B cell (primary cell): ENCODE measurements at places on chromosomes 5 and 9.
A peak's percentile ranks its signal among the peaks of the same experiment; 100 is the strongest.

- no peaks in the 10 kb centered on the region for H3K36me3 ChIP-seq
- H3K27ac ChIP-seq, result no peak overlapping the region
- peaks cover 19% of the 10 kb centered on the region for H3K27me3 ChIP-seq
- no peak overlapping the region for H3K4me3 ChIP-seq
Observed at GRCh38 chr9:17906841-17907778, 328.2 kb downstream of the SH3GL2 start.

- H3K4me3 ChIP-seq, result no peak overlapping the region
- DNase-seq, result no peak
- H3K27ac ChIP-seq, result no peak overlapping the region
- no peaks in the 10 kb centered on the region for H3K36me3 ChIP-seq
Observed at GRCh38 chr5:64110222-64110621, 55.4 kb upstream of the RNF180 start.

GRCh38 chr5:139806111-139806510 is 10.5 kb downstream of the PSD2 start:
- H3K27me3 ChIP-seq, result no peaks in the 10 kb centered on the region
- no peaks in the 10 kb centered on the region for H3K36me3 ChIP-seq
- no peak overlapping the region for H3K27ac ChIP-seq

DNA sequence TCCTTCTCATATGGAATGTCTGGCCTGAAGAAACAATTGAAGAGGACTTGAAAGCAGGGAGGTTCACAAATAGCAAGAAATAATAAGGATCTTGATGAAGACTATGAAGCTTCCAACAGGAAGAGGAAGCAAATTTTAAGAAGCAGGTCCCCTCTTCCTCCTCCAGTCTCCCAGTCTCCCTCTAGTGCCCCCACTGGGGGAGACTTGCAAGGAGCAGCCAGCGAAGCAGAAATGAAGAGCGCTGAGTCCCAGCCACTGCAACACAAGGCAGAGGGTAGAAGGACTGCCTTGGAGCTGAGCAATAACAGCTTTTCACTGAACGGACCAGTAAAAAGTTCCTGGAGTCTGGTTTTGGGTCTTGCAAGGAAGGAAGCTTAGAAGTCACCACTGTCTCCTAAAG is 32.6 kb upstream of the ACO1 start:
- H3K27me3 ChIP-seq, result no peaks in the 10 kb centered on the region
- H3K36me3 ChIP-seq, result no peaks in the 10 kb centered on the region
- H3K27ac ChIP-seq, result no peak overlapping the region
- no peak for DNase-seq
- H3K4me1 ChIP-seq, result no peaks in the 10 kb centered on the region
- no peak overlapping the region for H3K4me3 ChIP-seq

DNA sequence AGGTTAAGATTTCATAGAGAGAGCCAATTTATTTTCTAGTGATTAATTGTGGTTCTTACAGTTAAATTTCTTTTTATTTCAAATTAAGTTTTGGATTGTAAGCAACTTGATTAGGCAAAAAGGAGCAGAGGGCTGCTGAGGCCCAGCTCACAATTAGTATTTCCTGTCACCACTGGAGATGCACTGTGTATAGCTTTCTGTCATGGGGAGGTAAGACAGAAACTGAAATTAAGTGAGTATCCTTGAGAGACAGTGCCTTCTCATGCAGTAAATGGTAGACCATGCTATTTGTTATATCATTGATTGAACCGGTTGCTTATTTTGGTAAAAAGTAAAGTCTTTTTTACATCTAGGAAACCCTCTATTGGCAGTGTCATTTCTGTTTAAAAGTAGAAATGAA is 190.7 kb downstream of the CCDC171 start:
- no peaks in the 10 kb centered on the region for H3K27me3 ChIP-seq
- H3K36me3 ChIP-seq, result no peaks in the 10 kb centered on the region
- no peaks in the 10 kb centered on the region for H3K4me1 ChIP-seq
- H3K4me3 ChIP-seq, result no peak overlapping the region

DNA sequence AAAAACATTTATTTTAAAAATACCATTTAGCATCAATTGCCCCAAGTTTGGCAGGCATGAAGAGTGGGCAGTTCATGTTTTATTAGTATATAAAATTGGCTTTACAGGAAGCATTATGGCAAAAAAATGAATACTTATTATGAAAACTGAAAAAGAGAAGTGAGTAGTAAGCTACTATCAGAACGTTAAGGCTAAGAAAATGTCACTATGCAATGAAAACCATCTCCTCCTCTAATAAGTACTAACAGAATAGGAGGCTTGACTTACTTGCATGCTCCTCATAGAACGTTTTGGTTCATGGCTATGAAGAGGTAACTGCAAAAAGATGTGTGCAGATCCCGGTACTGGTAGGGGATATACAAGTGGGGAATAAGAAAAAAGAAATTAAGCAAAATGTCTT is 23.6 kb downstream of the TICAM2 start:
- H3K27me3 ChIP-seq, result no peaks in the 10 kb centered on the region
- no peaks in the 10 kb centered on the region for H3K36me3 ChIP-seq
- peaks cover 19% of the 10 kb centered on the region for H3K4me1 ChIP-seq
- no peak overlapping the region for H3K27ac ChIP-seq
- no peak overlapping the region for H3K4me3 ChIP-seq

DNA sequence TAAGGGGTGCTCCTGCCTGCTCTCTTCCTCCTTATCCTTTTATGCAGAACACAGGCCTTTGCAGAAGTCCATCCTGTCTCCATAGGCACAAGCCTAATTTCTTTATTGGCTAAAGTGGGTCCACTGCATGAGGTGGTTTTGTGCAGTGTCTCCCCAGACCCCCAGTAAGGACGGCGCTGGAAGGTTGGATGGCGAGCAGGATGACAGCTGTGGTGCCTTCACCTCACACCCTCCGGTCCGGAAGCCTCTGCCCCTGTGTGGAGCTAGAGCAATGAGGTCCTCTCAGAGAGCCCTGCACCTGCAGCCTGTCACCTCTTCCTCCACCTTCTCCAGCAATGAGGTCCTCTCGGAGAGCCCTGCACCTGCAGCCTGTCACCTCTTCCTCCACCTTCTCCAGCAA is 393.7 kb upstream of the IRX1 start:
- no peak overlapping the region for H3K27ac ChIP-seq
- H3K27me3 ChIP-seq, result no peaks in the 10 kb centered on the region
- DNase-seq, result no peak
- no peak overlapping the region for H3K4me3 ChIP-seq
- H3K36me3 ChIP-seq, result no peaks in the 10 kb centered on the region

DNA sequence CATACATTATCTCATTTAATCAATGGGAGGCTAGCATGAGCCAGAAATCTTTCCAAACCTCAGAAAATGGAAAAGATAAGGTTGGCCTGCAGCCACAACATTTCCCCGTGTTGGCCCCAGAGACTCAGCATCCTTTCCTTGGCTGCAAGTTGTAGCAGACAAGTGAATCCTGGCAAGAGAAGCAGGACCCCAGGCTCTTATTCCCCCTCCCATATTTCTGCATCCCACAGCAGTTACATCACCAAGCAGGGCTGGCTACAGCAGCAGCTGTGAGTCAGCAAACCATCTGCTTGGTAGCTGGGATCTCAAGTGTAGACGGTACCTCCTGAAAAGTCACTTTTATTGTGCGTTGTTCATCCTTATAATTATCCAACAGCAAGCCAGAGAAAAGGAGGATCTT is 212.4 kb downstream of the GNA14 start:
- no peak for DNase-seq
- no peaks in the 10 kb centered on the region for H3K36me3 ChIP-seq
- no peak overlapping the region for H3K27ac ChIP-seq
- H3K27me3 ChIP-seq, result no peaks in the 10 kb centered on the region
- H3K4me3 ChIP-seq, result no peak overlapping the region
- no peaks in the 10 kb centered on the region for H3K4me1 ChIP-seq

DNA sequence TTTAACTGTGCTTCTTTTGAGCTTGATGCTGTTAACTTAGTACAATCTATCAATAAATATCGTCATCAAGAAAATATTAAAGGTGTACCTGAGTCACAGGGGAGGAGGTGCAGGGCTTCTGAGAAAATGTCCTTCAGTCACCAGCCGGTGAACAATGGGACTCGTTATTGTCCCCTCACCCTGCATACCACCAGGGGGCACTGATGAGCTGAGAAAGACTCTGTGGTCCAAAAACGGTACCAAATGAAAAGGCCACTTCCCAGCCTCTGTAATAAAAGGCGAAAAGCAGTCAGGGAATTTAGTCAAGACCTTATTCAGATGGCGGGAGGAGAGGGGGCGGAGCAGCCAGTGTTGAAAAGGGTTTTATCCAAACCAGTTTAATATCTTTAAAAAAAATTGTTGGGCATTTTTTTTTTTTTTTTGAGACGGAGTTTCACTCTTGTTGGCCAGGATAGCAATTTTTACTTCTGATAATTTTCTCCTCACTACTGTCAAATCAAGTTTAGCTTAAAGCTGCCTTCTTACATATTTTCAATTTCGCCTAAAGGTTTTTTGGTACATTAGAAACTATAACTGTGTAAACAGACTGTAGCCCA is 271.9 kb upstream of the ADAMTS16 start:
- H3K27ac ChIP-seq, result no peak overlapping the region
- H3K36me3 ChIP-seq, result no peaks in the 10 kb centered on the region
- H3K4me1 ChIP-seq, result no peaks in the 10 kb centered on the region
- H3K27me3 ChIP-seq, result no peaks in the 10 kb centered on the region
- no peak overlapping the region for H3K4me3 ChIP-seq

- H3K36me3 ChIP-seq, result no peaks in the 10 kb centered on the region
- H3K4me3 ChIP-seq, result no peak overlapping the region
- no peaks in the 10 kb centered on the region for H3K27me3 ChIP-seq
- H3K4me1 ChIP-seq, result peaks cover 16% of the 10 kb centered on the region
Observed at GRCh38 chr9:85647571-85647970, 94.2 kb downstream of the AGTPBP1 start.

DNA sequence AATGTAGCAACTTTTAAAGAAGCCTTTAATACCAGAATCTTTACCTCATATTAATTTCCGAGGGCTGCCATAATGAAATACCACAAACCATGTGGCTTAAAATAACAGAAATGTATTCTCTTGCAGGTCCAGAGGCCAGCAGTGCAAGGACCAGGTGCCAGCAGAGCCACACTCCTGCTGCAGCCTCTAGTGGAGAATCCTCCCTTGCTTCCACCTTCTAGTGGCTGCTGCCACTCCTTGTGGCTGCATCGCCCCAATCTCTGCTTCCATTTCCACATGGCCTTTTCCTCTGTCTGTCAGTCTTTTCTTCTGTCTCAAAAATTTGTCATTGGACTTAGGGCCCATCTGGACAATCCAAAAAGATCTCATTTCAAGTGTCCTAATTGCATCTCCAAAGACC is 401.5 kb downstream of the EFNA5 start:
- no peak for DNase-seq
- H3K4me3 ChIP-seq, result no peak overlapping the region
- H3K4me1 ChIP-seq, result peaks cover 6% of the 10 kb centered on the region
- peaks cover 12% of the 10 kb centered on the region for H3K27me3 ChIP-seq
- no peaks in the 10 kb centered on the region for H3K36me3 ChIP-seq
- no peak overlapping the region for H3K27ac ChIP-seq

GRCh38 chr9:128689820-128690683 is 1.0 kb downstream of the SET start:
- peaks cover 41% of the 10 kb centered on the region for H3K4me1 ChIP-seq
- peak; percentile 74 for DNase-seq
- no peaks in the 10 kb centered on the region for H3K27me3 ChIP-seq

- no peaks in the 10 kb centered on the region for H3K27me3 ChIP-seq
- no peak for DNase-seq
- H3K4me3 ChIP-seq, result peak overlapping the region; percentile 96
- no peak overlapping the region for H3K27ac ChIP-seq
- no peaks in the 10 kb centered on the region for H3K36me3 ChIP-seq
Observed at GRCh38 chr9:15553528-15553898, 670 bp downstream of the CCDC171 start.

DNA sequence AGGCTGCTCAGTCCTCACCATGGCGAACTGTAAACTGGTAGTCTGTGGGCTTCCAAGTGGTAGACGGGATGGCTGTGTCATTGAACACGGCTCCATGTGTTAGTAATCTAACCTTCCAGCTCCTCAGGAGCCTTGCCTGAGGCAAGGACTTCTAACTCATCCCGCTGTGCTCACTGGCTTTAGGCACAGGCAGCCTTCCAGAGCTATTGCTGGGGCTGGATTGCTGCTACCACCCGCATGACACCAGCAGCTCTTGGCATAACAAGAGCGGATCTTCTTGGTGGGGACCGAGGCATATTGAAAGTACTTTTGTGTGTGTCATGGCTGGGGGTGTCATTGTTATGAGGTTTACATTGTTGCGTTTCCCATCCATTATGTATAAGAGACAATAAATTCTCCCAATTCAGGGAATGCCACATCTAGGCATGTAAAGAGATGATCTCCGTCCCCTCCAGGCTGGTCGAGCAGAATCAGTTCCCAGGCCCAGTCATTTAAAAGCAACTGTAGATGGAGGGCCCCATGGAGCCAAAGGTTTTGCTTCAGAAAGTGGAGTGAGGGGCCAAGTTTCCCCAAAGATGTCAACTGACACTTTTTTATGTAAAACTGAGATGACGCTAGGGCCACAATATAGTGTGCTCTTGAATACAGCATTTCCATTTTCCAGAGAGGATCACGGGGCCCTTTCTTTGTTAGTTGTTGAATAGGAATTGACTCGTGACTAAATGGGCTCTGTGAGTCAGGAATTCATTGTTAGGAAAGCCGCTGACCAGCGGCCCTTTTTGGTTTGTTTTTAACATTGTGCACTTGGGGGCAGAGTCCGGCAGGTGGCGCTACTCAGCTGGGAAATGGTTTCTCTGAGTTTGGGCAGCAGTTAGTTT is 759.5 kb downstream of the TAF11L14 start:
- H3K4me1 ChIP-seq, result no peaks in the 10 kb centered on the region
- H3K36me3 ChIP-seq, result no peaks in the 10 kb centered on the region
- DNase-seq, result peak; percentile 47
- no peaks in the 10 kb centered on the region for H3K27me3 ChIP-seq
- no peak overlapping the region for H3K4me3 ChIP-seq

DNA sequence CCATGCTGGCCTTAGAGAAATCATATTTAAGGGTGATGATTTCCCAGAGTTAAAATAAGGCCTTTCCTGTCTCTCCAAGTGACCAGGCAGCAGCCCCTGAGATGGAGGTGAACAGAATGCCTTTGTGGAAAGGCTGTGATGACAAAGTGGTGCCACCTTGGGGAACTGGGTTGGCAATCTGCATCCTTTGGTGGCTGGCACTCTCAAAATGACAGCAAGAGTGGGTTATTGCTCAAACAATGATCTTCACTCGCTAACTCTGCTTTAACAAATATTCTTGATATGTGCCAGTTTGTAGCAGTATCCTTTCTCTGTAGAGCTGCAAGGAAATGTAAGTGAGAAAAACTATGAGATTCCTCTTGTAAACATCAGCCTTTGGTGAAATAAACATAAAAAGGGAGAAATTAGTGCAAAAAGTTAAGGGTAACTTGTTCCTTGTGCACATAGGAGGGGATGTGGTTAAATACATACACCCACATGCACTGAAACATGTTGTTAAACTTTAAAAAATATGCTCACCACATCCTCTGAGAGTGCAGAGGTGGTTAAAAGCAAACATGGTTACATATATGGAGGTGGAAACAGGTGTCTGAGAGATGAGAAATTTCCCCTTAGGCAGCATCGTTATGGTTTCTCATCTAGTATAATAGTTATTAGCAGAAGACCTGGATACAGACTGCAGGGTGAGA is 373.4 kb upstream of the CTNND2 start:
- H3K4me3 ChIP-seq, result no peak overlapping the region
- no peak for DNase-seq
- no peaks in the 10 kb centered on the region for H3K4me1 ChIP-seq
- H3K36me3 ChIP-seq, result no peaks in the 10 kb centered on the region
- no peaks in the 10 kb centered on the region for H3K27me3 ChIP-seq
- H3K27ac ChIP-seq, result no peak overlapping the region
